ENCODE measurements at places on chromosomes 1 and 21.

- DNase-seq = no peak
Measured at GRCh38 chr1:90143591-90143990, 148.7 kb downstream of the ZNF326 start.

DNA sequence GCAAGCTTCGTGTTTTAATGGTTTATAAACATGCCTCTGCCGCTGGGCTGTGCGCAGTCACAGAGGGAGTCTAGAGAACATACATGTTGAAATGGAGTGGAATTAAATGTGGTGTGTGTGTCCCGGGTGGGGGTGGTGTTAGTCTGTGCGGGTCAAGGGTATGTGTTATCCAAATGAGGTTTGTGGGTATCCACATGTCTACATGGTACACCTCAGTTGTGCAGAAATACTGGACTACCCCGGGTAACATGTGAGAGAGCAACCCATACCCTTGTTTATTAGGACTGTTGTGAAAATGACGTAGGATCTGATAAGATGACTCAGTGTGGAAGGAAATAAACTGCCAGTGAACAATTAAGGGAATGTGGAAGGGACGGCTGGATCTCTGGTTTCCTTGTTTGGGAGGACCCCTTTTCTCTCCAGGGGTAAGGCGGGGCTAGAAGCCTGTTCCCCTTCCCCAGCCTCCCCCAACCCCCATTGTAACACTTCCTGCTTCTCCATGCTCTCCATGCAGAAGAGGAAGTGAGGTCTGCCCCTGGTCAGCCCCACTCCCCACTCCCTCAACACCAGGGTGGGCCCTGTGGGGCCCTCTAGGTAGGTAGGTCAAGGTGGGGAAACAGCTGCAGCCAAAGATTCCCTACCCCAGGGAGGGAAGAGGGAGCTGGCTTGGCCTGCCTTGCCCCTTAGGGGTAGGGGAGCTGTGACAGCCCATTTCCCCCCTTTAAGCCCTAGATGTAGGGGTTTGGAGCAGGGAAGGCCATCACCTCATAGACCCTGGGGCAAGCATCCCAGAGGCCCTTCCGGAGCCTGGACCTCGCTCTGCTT, 690 bp downstream of the EPS8L3 start:
- peak; percentile 17 for DNase-seq

GRCh38 chr1:8299963-8300362, 18.0 kb upstream of the SLC45A1 start:
- no peak for DNase-seq

- DNase-seq = no peak
Measured at GRCh38 chr1:110718452-110718851, 43.7 kb upstream of the KCNA3 start.

GRCh38 chr1:184143449-184143848, 91.9 kb downstream of the TSEN15 start:
- no peak for DNase-seq
